T-cell (primary cell): ENCODE measurements at places on chromosomes 2 and 18. TPM values are rescaled to one million over a fixed set of nuclear protein-coding genes. Genes with fewer than 3 reads are reported as not detected.

DNA sequence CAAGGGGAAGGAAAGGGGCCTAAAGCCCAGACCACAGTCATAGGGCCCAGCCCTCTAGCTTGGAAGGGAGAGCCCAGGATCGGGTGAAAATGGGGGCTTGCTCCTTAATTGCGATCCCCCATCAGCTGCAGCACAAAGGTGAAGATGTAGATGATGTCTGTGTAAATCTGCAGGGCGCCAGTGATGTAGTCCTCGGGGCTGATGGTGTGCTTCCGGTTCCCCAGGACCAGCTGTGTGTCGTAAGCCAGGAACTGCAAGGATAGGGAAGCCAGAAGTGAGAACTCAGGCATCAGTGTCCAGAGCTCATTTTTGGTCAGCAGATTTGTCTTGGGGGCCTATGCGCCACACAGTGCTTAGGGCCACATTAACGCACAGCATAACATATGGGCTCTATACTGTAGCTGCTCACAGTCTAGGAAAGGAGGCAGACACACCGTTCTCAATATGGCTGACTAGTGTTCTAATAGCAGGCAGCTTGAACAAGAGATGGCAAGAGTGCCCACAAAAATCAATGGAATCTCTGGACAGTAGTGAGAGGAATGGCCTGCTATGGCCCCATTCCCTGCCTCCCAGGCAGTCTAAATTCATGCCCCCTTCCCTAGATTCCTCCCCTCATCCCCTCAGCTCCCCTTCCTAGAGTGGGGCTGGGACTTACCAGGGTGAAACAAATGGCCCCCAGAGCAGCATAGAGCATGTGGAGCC lies 5.2 kb downstream of the PNKD start:
- H3K27me3 ChIP-seq, result no peaks in the 10 kb centered on the region
- H3K4me1 ChIP-seq, result peaks cover 13% of the 10 kb centered on the region
- H3K36me3 ChIP-seq, result peaks cover 77% of the 10 kb centered on the region
- no peak overlapping the region for H3K4me3 ChIP-seq
- no peak overlapping the region for H3K27ac ChIP-seq

DNA sequence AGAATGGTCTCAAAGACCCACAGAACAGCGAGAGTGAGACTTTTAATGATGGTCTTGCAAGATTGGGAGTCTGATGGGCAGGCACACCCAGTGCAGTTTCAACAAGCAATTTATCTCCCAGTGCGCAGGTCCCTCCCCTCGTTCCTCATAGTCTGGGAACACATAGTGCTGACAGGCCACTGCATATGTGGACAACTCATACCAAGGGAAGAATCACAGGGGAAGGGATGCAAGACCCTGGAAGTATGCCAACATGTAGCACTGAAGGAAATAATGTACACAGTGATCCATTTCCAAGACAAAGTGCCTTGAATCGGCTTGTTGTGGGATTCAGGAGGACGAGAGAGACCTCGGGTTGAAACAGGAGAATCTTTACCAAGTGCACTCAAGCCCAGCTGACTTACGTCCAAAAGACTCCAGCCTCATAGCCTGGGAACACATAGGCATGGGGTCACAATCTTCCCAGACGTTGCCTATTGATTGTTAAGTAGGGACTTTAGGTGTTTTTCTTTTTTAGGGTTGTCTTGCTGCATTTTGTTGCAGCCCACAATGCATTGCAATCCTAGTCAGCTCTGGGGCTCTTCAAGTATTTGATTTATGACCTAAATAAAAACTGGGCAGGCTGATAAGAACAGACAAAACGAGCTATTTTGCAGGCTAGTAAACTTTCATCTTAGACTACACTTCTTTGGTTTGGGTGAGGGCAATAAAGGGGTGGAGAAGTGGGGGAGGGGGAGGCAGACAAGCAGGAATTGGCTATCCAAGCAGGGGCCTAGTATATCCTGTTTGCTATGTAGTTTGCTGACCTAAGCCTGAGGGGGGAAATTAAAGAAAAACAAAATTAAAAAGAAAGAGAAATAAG lies 24.7 kb upstream of the SERPINB5 start:
- H3K4me3 ChIP-seq, result no peak overlapping the region
- no peaks in the 10 kb centered on the region for H3K4me1 ChIP-seq
- peaks cover 8% of the 10 kb centered on the region for H3K27me3 ChIP-seq
- no peak overlapping the region for H3K27ac ChIP-seq
- no peaks in the 10 kb centered on the region for H3K36me3 ChIP-seq

DNA sequence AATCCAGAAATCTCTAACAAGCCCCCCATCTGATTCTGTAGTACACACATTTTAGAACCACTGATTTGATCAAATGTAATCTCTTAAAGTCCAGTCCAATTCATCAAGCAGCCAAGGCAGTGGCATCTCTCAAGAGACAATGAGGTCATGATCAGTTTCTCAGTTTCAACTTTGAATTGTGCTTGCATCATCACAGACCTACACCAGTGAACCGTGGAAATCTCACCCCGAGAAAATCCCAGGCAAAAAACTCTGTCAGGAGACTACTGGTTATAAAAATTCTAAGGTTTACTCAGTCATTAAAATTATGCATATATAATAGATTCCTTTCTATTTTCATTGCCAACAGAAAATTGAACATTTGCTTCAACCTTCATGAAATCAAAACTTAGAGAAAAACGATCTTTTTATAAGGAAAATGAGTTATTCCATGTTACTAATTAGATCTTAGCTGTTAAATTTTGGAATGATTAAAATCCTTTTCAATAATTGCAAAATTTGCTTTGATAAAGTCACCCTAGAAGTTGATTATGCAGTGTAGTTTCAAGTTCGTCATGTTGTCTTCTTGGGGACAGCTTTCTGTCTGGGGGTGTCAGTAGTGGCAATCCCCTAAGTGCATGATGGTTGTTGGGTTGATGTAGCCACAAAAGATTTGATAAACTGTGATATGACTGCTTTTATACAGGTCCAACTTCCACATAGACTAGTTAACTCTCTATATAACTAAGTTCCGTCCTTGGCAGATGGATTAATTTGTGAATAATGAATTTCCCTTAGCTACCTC lies 235.0 kb downstream of the CAMKMT start:
- no peak overlapping the region for H3K27ac ChIP-seq
- no peaks in the 10 kb centered on the region for H3K36me3 ChIP-seq
- H3K27me3 ChIP-seq, result no peaks in the 10 kb centered on the region
- H3K4me3 ChIP-seq, result no peak overlapping the region
- DNase-seq, result no peak
- H3K4me1 ChIP-seq, result no peaks in the 10 kb centered on the region

- no peak overlapping the region for H3K4me3 ChIP-seq
- no peaks in the 10 kb centered on the region for H3K4me1 ChIP-seq
- peaks cover 8% of the 10 kb centered on the region for H3K36me3 ChIP-seq
Measured at GRCh38 chr2:75277111-75277510, 77.8 kb upstream of the TACR1 start.

GRCh38 chr2:201260302-201260800 lies at the start of gene CASP8:
Gene CASP8 (plus strand): TSS chr2:201260536. CDS start chr2:201266487, 5,951 bp downstream.
- DNase-seq, result peak; percentile 58
- H3K4me3 ChIP-seq, result peak within 1 kb of the TSS; percentile 66
- H3K27ac ChIP-seq, result peak within 1 kb of the TSS; percentile 99

GRCh38 chr2:108297436-108298141 lies 8.9 kb downstream of the SULT1C2 start:
- no peak overlapping the region for H3K4me3 ChIP-seq
- H3K27ac ChIP-seq, result no peak overlapping the region
- H3K36me3 ChIP-seq, result no peaks in the 10 kb centered on the region
- no peak for DNase-seq
- peaks cover 8% of the 10 kb centered on the region for H3K27me3 ChIP-seq

GRCh38 chr2:42438685-42439084 lies 55.1 kb downstream of the KCNG3 start:
- H3K4me3 ChIP-seq, result no peak overlapping the region
- no peaks in the 10 kb centered on the region for H3K36me3 ChIP-seq
- DNase-seq, result no peak

DNA sequence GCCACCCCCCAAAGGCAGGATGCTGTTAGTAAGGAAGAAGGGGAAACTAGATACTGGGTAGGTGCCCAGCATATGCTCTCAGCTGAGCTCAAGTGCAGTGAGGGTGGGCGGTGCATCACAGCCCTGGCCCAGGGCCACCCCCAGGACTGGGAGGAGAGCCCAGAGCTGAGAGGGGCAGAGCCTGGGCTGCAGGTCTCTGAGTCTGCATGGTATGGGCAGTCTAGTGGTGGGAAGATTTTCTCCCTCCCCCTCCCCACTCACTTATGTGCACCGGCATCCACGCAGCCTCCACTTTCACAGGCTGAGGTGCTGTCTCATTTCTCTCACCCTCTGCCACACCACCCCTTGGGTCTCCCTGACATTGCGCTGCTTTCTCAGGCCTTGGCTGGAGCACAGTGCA lies 48.5 kb upstream of the CAB39 start:
- no peaks in the 10 kb centered on the region for H3K36me3 ChIP-seq
- no peaks in the 10 kb centered on the region for H3K27me3 ChIP-seq
- no peak overlapping the region for H3K4me3 ChIP-seq
- peaks cover 46% of the 10 kb centered on the region for H3K4me1 ChIP-seq

DNA sequence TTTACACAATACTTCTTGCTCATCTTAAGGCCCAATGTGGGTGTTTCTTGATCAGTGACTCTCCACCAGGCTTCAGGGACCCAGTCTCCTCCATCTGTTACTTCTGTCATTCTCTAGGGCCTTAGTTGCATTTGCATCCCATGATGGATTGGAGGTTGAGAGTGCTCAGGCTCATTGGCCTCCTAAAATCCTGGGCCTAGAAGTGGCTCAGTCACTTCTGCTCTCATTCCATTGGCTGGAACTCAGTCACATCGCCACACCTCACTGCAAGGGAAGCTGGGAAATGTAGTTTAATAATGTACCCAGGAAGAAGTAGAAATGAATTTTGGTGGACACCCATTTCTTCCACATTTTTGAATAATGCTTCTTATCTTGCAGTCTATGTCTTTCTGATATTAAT lies 223.5 kb downstream of the HRH4 start:
- no peaks in the 10 kb centered on the region for H3K27me3 ChIP-seq
- H3K36me3 ChIP-seq, result no peaks in the 10 kb centered on the region
- DNase-seq, result no peak
- H3K4me3 ChIP-seq, result no peak overlapping the region
- H3K4me1 ChIP-seq, result no peaks in the 10 kb centered on the region
- no peak overlapping the region for H3K27ac ChIP-seq

GRCh38 chr18:12399231-12399630 lies 8.5 kb upstream of the PRELID3A start:
- H3K27ac ChIP-seq, result no peak overlapping the region
- H3K36me3 ChIP-seq, result no peaks in the 10 kb centered on the region
- H3K27me3 ChIP-seq, result peaks cover 74% of the 10 kb centered on the region
- H3K4me1 ChIP-seq, result no peaks in the 10 kb centered on the region

The SERPINB13 gene
- total RNA-seq, result not detected

The SERPINB2 gene
- not detected for total RNA-seq

The VIT gene
- total RNA-seq, result not detected

DNA sequence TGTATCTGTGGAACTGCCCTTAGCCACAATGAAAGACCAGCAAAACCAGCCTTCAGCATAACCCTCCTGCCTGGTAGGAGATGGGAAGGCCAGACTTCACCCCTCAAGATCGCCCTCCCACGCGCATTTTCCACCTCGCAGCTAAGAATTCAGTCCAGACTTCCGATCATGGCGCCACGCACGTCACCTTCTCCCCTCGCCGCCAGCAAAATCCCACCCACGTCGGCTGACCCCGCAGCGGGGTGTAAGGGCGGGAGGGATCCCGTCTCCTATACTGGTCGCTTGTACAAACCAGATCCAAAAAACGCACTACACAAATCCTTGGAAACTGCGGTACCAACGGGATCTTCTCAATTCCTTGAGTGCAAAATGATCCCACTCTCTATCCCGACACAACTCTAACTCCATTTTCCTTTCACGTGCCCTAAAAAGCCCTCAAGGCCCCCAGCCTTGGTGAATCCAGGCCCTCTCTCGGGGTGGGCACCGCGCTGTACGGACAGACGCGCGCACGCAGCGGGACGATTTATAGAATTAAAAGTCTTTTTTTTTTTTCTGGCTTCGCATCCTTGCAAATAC lies 1.0 kb upstream of the BMPR2 start:
- H3K4me1 ChIP-seq, result peaks cover 17% of the 10 kb centered on the region
- no peak for DNase-seq
- peak overlapping the region; percentile 98 for H3K4me3 ChIP-seq
- peak overlapping the region; percentile 48 for H3K27ac ChIP-seq
- no peaks in the 10 kb centered on the region for H3K27me3 ChIP-seq

DNA sequence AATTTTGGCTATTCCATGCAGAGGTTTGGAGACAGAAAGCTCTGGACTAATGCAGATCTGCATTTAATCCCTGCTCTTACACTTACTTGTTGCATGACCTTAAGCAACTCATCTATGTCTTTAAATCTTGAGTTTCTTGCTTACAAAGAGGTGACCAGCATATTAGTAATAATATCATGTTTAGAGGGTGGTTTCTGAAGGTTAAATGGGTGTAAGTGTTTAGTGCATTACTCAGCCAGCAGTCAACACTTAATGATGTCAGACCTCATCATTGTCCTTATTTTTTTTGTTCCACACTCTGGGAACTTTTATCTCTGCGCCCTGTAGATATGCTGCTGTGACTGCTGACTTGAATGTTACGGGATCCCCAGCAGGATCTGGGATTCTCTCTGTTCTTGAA lies 1.7 kb downstream of the IL1RL1 start:
- no peaks in the 10 kb centered on the region for H3K4me1 ChIP-seq
- H3K27me3 ChIP-seq, result no peaks in the 10 kb centered on the region
- H3K36me3 ChIP-seq, result no peaks in the 10 kb centered on the region
- no peak overlapping the region for H3K4me3 ChIP-seq
- H3K27ac ChIP-seq, result no peak overlapping the region

DNA sequence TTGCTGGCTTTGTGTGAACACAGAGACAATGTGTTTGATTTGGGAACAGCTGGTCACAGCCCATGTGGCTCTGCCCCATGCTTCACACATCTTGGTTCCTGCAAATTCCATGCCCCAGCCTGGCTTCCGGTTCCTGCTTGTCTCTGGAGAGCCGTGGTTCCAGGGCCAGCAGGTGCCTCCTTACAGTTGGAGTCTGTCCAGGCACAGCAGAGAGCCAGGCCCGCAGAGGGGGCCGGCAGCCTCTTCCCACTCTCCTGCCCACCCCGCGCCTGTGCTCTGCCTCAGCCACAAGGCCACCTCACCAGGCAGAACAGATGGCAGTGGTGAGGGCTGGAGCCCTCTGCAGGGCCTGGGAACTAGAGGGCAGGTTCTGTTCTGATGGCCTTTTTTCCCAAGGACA lies 81.5 kb downstream of the LDLRAD4 start:
- H3K27ac ChIP-seq, result no peak overlapping the region
- no peak overlapping the region for H3K4me3 ChIP-seq
- peaks cover 7% of the 10 kb centered on the region for H3K4me1 ChIP-seq

The TUBA3E gene
- total RNA-seq, result not detected

GRCh38 chr2:176464886-176465564 lies 195.8 kb downstream of the MTX2 start:
- no peaks in the 10 kb centered on the region for H3K36me3 ChIP-seq
- H3K27ac ChIP-seq, result no peak overlapping the region
- H3K4me3 ChIP-seq, result no peak overlapping the region
- H3K4me1 ChIP-seq, result no peaks in the 10 kb centered on the region
- no peak for DNase-seq
